Activated T-helper 9 cell treated with anti-CD3 and anti-CD28 coated beads, Interleukin-2, amount 50 U/mL, for 16 hours (primary cell): ENCODE measurements at places on chromosomes 7 and 10.

DNA sequence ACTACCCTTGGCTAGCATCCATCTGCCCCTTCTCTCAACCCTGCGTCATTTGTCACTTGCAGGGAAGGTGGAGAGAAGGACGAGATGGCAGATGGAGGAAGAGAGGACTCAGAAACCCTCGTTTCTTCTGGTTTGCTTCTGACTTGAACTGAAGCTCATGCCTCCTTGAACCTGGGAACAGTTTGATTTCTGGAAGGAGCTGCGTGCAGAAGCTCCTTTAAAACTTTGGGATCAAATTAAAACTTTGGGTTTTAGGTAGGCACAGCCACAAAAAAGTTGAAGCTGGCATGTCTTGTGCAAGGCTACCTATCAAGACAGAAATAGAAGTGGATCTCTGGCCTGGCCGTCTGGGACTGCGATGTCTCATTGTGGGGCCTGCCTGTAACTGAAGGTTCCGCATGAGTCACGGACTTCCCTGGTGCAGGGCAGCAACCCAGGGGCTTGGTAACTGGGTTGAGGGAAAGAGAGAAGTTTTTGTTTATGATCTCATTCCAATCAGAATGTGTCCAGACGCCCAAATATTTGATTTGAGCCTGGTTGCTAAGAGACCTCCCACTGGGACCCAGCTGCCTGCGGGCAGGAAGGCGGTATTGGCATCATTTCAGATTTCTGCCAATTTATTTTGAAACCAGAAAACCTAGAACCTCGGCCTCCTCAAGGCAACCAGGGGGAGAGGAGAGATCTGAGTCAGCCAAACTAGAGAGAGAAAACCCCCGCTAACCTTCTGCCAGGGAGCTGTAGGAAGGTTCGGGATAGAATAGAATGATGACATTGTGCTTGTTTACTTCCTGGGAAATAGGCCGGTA is 15.8 kb upstream of the CAMK1D start:
- DNase-seq, result peak; percentile 24

- DNase-seq, result no peak
These were observed 21.5 kb upstream of the IKZF1 start for GRCh38 chr7:50282813-50283605.

DNA sequence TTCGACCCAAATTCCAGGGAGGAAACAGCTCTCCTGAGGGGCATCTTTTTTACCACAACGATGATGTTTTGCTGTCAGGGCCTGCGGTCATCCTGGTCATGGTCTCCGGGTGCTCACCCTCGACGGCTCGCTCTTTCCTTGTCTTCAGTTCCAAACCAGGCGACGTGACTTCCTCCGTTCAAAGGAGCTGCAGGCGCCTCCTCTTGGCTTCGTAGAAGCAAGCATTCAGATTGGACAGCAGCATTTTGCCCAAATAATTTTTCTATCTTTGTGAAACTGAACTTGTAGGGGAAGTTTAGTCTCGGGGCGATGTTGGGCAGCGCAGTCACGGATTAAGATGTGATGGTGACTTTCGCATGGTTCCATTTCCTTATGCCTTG is 208.9 kb downstream of the DNAJB6 start:
- DNase-seq, result no peak

DNA sequence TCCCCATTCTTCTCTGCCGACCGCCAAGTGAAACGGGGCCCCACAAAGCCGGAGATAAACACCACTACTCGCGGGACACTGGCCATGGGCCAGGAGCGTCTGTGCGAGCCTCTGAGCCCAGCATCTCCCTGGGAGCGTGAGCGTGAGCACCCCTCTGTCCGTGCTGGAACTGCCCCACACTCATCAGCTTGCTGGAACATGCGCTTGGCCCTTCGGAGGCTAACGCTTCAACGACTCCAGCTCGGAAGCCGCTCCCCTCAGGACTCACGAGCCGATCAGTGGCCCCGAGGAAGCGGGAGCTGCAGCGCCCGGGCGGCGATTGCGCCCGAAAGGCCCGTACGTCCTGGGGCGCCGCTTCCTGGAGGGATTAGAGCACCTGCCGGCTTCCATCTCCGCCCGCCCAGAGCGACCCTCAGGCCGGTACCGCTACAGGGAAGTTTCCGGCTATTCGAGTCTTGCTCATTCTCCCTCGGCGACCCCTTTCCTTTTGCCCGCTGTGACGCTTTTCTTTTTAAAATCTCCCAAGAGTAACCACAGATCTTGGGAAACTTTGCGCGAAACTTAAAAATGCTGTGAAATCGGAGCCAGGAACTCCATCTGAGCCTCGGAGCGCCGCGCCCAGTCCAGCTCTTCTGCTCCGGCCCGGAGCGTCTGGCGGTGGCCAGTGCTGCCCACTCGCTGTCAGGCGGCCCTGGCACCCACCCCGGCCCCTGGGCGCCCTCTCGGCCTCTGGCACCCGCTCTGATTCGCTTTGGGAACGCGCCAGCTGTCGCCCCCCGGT is 1.0 kb downstream of the TLL2 start:
- no peak for DNase-seq

GRCh38 chr10:124144536-124144935 is 51.1 kb upstream of the CHST15 start:
- no peak for DNase-seq

- DNase-seq, result no peak
These were observed 94.3 kb upstream of the PDE1C start for GRCh38 chr7:32164341-32164996.

DNA sequence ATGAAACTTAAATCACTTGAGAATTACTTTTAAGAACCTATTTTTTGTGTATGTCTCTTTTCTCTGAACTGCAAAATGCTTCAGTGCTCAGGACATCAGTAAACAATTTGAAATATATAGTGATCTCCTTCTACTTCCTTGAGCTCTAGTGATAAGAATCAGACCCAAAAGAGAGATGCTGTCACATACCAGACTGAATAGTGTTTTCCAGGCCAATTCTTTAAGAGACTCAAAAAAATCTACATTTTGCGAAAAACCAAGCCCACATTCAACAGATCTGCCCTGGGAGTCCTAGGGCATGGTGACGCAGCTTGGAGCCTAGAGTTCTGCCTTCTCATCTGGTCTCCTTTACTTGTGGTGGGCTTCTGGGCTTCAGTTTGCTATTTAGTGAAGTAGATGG is 72.1 kb upstream of the SLC13A1 start:
- DNase-seq, result no peak

DNA sequence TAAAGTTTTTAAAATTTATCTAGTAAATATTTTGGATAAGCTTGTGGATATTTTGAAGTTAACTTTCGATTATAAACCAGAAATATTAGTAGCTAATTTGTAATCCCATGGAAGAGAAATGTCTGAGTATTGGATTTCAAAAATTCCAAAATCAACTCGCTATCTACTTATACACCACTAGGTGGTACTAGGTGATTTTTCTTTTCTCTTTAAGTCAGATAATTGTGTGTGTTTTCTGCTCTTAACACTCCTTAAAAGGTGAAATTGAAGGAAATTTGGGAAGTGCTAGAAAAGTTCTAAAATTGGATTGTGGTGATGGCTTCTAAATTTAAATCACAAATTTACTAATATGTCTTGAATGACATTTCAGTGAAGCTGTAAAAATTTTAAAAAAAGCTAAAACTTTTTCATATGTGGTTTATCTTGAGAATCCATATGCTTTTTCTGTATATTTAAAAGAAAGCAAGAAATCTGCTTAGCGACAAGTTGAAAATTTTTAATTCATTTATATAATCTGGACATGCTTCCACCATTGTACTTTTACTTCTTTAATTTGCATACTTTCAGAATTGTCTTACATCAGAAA is 90.2 kb downstream of the IPMK start:
- no peak for DNase-seq

DNA sequence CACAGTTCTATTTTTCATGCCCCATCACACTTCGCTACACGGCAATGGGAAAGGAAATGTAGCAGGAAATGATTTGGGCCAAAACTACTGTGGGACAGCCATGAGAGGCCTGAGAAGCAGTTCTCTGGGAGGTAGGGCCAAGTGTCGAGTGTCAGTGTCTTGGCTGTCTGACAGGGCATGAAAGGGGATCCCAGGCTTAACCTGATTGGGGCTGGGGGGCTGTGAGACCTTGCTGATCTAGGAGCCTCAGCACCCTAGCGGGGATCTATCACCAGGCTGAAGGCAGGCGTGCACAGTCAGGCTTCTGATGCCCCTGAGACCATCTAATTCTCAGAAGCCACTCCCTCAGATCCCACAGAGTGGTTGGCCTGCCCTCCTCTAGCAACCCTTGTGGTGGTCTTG is 58.2 kb upstream of the SLC25A13 start:
- DNase-seq, result no peak
